ENCODE measurements at places on chromosomes 4 and X.
A peak's percentile ranks its signal among the peaks of the same experiment; 100 is the strongest.

DNA sequence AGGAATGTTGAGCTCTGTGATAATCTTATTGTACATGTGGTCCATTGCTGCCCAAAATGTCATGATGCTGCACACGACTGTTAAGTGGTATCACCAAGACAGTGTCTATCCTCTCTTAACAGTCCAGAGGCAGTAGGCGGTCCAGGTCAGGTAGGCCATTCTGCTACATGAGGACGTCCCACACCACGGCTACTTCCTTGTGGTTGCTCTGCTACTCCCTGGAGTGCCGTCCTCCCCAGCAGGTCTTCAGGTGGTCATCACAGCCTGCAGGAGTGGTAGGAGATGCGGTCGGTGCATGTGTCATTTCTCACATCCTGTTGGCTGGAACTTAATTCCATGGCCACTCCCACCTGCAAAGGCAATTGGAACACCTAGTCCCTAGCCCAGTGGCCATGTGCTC, 11.5 kb upstream of the STK32B start:
- no peak for DNase-seq

DNA sequence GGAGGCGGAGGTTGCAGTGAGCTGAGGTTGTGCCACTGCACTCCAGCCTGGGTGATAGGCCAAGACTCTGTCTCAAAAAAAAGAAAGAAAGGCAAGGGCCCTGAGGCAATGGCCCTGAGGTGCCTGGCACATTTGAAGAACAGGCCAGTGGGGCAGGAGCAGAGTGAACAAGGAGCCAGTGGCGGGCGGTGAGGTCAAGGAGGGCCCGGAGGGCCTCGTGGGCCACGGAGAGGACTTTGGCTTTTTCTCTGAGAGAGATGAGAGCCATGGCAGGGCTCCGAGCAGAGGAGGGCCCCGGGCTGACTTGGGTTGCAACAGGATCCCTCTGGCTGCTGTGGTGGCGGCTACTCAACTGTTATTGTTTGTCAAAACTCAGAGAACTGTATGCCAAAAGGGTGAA, 13.3 kb downstream of the FTSJ1 start:
- no peak for DNase-seq

DNA sequence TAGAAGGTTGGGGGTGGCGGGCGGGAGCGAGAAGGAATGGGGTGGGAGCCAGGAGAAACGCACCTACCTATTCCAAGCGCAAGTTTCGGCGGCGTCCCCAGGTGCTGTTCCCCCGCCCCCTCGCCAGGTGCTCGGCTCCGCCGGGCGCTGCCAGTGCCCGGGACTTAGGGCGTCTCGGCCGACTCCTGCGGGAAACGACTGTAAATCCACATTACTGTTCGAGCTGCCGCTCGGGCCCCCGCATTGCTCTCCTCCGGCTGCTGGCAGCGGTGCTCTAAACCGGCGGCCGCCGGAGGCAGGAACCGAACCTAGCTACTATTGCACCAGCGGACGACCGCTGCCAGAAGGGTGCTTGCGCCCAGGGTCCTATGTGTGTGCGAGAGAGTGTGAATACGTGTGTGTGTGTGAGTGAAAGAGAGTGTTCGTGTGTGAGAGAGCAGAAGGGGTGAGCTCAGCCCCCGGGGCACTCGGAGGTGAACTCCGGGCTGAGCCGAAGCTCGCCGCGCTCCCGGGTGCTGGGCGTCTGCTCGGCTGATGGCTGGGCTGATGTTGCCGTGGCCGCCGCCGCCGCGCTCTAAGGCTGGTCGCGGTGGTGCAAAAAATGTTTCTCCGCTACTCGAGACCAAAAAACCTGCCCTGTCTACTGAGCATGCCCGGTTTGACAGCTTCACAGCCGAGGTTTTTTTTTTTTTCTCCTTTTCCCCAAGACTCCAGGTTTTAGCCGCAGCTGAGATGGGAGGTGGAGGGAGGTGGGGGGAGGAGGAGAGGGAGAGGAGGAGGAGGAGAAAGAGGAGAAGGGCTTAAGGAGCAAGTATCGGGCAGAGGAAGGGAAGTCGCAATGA, 115.7 kb upstream of the TEX13C start:
- peak; percentile 16 for DNase-seq

- DNase-seq, result no peak
Observed at GRCh38 chr4:183291070-183291469, 29.0 kb downstream of the CLDN22 start.

DNA sequence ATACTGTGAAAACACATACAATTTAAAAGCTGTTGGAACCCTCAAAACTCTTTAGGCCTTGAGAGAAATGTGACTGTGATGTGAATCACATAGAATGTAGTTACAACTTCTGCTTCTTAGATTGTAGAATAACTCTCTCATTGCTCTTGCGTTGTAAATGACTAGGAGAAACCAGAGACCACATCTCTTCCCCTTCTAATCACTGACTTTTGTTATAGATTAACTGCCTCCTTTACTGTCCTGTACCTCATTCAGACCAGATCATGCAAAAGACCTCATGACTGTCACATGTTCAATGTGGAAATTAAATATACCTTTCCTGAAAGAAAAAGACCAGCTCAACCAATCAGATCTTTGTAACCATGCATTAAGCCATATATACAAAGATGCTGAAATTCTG, 43.2 kb upstream of the NEIL3 start:
- no peak for DNase-seq

- DNase-seq, result no peak
Observed at GRCh38 chrX:42025861-42026260, 102.5 kb upstream of the CASK start.

- peak; percentile 58 for DNase-seq
Observed at GRCh38 chr4:141132709-141133145, 542 bp downstream of the RNF150 start.

GRCh38 chr4:113718252-113718651, 43.3 kb downstream of the CAMK2D start:
- DNase-seq, result no peak

DNA sequence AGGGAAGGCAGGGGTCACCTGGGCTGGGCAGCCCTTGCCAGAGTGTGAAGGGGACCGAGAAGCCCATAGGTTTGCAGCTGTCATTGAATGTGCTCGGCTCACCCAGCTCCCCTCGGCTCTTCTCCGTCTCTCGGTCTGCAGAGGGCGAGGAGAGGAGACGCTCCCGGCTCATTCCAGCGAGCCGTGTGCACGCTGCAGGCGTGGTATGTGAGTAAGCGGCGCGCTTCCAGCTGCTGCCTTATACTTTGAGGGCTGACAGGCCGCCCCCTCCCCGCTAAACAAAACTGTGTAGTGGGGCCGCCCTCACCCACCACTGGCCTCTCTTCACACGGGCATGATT, 23.0 kb upstream of the BCORL1 start:
- no peak for DNase-seq

DNA sequence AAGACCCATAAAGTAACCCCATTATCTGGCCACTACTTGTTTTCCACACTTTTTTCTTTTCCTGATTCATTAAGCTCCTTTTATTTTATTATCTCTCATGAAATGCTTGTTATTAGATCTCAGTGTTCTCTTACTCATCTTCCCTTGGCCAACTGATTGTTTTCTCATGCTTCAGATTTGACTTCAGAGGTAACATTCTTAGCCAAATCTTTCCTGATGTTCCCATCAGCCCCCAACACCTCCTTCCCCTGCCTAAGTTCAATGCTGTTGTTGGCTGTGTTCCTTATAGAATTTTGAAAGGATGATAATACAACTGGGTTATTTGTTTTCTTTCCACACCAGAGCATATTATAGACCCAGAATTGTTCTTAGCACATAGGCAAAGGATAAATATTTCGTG, 75.6 kb downstream of the BMPR1B start:
- DNase-seq, result no peak

DNA sequence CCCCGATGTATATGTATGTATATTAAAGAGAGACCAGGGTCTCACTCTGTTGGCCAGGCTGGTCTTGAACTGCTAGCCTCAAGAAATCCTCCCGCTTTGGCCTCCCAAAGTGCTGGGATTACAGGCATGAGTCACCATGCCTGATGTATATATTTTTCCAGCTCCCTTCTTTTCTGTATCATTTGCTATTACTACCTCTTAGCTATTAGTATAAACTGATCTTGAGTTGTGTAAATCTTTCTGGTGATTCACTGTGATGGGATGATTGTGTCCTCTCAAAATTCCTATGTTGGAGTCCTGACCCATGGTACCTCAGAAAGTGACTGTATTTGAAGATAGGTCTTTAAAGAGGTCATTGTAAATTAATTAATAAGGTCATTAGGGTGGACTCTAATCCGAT, 53.1 kb downstream of the HPRT1 start:
- DNase-seq, result no peak

- no peak for DNase-seq
Observed at GRCh38 chr4:155307731-155308277, 69.0 kb downstream of the MAP9 start.

- no peak for DNase-seq
Observed at GRCh38 chr4:106614441-106614840, 245.9 kb upstream of the GIMD1 start.
